ENCODE measurements at places on chromosomes 12 and 14.

DNA sequence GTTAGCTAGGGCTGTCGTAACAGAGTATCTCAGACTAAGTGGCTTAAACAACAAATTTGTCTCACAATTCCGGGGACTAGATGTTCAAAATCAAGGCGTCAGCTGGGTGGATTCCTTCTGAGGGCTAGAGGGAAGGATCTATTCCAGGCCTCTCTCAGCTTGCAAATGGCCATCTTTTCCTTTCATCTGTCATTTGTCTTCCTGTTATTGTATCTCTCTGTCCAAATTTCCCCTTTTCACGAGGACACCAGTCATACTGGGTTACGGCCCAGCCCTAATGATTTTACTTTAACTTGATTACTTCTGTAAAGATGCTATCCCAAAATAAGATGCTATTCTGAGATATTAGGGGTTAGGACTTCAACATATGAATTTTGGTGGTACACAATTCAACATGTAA lies 119.0 kb upstream of the CPSF6 start:
- no peak for DNase-seq

DNA sequence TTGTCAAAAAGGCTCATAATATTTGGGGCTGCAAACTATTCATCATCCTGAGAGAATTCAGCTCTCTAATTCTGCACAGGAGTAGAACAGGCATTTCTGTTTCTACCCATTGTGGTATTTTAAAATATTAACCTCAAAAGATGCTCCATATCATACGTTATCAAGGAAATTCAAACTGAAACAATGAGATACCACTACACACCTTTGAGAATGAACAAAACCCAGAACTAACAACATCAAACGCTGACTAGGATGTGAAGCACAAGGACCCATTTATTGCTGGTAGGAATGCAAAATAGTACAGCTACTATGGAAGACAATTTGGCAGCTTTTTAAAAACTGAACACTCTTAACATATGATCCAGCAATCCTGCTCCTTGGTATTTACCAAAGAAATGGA lies 171.8 kb downstream of the DUSP6 start:
- no peak for DNase-seq

GRCh38 chr12:80321653-80322052 lies 122.4 kb upstream of the PTPRQ start:
- DNase-seq = no peak

DNA sequence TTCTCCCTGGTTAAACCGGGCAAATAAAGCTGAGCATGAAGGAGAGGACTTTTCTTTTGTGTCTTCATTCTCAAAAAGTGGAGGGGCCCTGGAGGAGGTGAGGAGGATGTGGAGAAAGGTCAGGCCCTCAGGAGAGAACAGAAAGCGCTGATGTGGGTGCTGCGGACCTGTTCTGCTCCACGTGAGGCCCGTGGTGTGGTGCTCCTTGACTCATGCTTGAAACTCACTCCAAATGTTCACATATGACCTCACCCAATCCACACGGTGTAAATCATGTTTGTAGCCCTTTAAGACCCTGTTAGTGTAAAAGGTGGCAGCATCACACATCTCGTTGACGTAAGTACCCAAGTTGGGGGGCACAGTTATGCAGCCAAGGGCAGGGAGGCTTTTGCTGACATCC lies 126.2 kb downstream of the FOXN3 start:
- DNase-seq = no peak

- DNase-seq = no peak
These were observed 33.7 kb downstream of the MAPK1IP1L start for GRCh38 chr14:55085060-55085660.

DNA sequence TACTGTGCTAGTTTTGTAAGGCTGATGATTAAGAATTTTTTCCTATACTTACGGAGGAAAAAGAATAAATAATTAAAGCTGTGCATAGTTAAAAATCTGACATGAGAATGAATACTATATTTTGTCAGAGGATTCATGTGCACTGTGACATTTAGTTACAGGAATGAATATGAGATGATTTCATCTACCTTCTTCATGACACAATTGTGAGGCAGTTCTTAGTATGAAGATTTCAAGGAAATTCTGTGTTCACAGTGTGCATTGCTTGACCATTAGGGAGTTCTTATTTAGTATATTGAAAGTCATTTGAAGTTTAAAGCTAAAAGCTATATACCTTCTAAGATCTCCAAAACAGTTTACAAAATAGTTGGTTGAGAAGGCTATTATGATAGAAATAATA lies 70.1 kb downstream of the ATF7IP start:
- DNase-seq = no peak

- no peak for DNase-seq
These were observed 123.0 kb downstream of the RPS29 start for GRCh38 chr14:49463146-49463545.

DNA sequence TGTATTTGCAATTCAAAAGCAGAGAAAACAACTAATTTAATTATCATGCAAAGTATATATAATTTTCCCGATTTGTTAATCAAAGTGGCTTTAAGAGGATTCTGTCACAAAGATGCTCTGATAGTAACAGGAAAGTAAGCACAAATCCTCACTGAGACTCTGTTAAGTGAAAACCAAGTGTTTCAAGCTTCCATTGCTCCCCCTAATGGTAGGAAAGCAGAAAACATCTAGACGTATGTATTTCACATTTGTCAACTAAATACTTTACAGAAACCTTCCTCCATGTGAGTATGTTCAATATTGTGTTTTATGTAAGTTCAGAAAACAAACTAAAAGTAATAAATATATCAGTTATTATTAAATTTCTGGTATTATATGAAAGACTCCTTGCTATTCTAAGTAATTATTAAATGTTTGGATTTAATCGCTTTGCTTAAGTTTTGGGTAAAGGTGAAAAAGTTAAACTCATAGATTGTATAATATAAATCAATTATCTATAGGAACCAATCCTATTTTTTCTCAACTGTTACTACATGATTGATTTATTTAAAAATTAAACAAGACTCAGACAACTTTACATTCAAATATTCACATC lies 1.5 kb upstream of the NTS start:
- no peak for DNase-seq

DNA sequence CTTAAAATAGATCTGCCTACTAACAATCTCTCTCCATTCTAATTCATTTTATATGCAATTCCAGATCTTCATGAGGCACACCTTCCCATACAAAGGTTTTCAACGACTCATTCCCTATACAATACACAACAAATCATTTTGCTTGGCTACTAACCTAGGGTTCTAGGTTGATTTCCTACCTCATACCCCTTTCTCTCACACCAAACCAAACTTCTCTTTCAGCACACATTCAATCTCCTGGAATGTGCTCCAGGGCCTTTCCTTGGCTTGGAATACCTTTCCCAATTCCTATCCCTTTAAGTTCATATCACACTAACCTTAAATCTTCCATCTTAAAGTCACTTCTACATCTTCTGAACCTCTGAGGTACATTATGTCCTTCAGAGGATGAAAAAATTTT lies 38.7 kb upstream of the MTERF2 start:
- DNase-seq = no peak

DNA sequence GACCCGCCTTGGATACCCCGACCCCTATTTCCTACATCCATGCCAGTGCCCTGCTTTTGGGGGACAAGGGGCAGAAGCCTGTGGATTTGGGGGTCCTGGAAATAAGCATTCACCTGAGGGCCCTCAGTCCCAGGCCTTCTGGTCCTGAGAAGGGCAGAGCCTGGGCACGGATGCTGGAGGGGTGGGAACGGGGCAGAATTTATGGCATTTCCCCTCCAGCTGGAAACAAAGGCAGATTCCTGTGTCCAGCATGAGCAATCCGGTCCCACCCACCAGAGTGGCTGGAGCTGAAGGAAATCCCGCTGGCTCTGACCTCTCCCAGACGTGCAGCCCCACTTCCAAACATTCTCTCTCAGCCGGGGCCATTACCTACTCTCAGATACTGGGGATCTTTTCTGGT lies 9.3 kb downstream of the ANKRD33 start:
- DNase-seq = no peak

DNA sequence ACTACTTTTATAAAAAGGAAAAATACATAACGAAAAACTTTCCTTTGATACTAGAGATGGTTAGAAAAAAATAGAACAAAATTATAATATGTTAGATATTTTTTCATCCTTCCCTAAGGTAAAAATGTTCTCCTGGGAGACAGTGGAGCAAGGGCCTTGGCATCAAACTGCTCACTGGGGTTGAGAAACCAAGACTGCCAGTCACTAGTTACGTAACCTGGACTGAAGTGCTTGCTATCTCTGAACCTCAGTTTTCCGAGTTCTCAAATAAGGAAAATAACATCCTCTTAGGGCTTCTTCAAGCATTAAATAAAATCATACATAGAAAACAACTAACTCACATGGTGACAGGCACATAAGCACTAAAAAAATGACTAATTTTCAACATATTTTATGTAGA lies 48.2 kb upstream of the FRMD6 start:
- no peak for DNase-seq

GRCh38 chr12:62347922-62348650 lies 87.9 kb downstream of the USP15 start:
- no peak for DNase-seq

DNA sequence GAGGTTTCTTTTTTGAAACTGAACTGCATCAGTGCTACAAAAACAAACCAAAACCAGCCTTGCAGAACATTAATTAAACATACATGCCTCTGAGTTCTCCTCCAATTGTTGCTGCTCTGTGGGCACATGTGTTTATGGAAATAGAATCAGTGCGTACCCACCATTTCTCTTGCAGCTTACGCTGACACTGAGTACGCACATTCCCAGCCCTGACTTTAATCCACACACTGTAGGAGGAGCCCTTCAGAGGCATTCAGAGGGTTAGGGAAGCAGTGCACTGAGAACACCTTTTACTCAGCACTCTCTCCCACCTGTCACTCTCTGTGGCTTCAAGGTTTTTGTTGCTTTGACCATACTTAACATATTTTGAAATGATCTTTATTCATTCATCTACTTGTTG lies 250.5 kb upstream of the PWP1 start:
- DNase-seq = no peak

GRCh38 chr12:12349711-12350665 lies at the start of gene MANSC1:
MANSC1 (minus strand) TSS chr12:12350242; CDS start chr12:12343314, 6,928 bp downstream.
- DNase-seq = no peak

GRCh38 chr12:64412459-64412858 lies 8.3 kb downstream of the XPOT start:
- DNase-seq = no peak

- no peak for DNase-seq
These were observed 93.5 kb downstream of the LRRC74A start for GRCh38 chr14:76919431-76920330.

- no peak for DNase-seq
These were observed 189.7 kb downstream of the BCAT1 start for GRCh38 chr12:24759155-24759554.

DNA sequence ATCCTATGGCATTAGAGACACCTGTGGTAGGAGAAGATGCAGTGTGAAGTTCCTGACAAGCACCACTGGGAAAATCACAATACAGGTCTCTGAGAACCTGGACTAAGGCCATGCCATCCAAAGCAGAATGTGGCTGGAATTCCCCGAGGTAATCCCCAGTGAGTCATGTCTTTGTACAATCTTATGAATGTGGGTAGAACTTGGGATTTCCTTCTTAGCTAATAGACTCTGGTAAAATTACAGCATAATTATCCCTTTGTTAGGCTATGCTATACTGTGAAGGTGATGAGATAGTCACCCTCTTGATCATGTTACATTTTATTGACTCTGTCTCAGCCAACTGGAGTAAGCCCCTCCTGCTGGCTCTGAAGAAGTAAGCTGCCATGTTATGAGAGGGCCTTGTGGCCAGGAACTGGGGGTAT lies 224.3 kb upstream of the DCN start:
- DNase-seq = no peak

DNA sequence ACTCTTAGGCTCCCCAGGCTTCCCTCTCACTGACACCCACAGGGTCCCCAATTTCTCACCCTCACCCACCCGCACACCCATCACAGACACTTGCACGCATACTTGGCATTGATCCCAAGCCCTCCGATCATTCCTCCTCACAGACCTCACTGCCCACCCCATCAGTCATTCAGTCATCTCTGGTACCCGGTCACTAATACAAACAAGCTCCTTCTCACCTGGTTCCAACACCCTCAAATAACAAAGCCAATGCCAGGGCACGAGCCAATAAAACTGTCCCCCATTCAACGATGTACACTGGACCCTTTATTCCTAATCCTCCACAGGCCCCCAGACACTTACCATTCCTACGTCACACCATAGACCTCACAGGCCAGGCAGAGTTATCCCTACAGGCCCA lies 2.3 kb downstream of the ZNF605 start:
- DNase-seq = no peak

GRCh38 chr14:45426685-45427282 lies 173.8 kb upstream of the MIS18BP1 start:
- DNase-seq = no peak

GRCh38 chr14:75432411-75432810 lies 4.6 kb downstream of the JDP2 start:
- no peak for DNase-seq
